ENCODE measurements at places on chromosomes 7 and 10. TPM values are rescaled to one million over a fixed set of nuclear protein-coding genes. Genes with fewer than 3 reads are reported as not detected.

The MYL10 gene
- total RNA-seq, result not detected

The C10orf62 gene
- 0.24 TPM for total RNA-seq

The RINT1 gene
- total RNA-seq, result 11.7 TPM

The SPDYE11 gene
- total RNA-seq, result not detected

The CPED1 gene
- 29.6 TPM for total RNA-seq

The NUB1 gene
- 49.3 TPM for total RNA-seq

The OPN4 gene
- total RNA-seq, result not detected

The FKBP9 gene
- total RNA-seq, result 130 TPM

The CNNM1 gene
- total RNA-seq, result 0.15 TPM

The PITX3 gene
- total RNA-seq, result 1.5 TPM

The NPC1L1 gene
- 0.25 TPM for total RNA-seq

The RAMP3 gene
- 21.7 TPM for total RNA-seq

The TRIM24 gene
- 16.6 TPM for total RNA-seq

The HABP2 gene
- total RNA-seq, result not detected

The MYOF gene
- 21.6 TPM for total RNA-seq

The SAP25 gene
- not detected for total RNA-seq

The LIPN gene
- not detected for total RNA-seq

The TRIM50 gene
- total RNA-seq, result not detected

The CCDC186 gene
- 25.2 TPM for total RNA-seq

The ANKRD61 gene
- total RNA-seq, result not detected
